Stimulated activated CD8-positive, alpha-beta memory T cell treated with anti-CD3 and anti-CD28 coated beads, Interleukin-7, amount 100 ng/mL, for 24 hours (primary cell): ENCODE measurements at places on chromosomes 1 and 21.
A peak's percentile ranks its signal among the peaks of the same experiment; 100 is the strongest.

- no peak for DNase-seq
These were observed 51.7 kb upstream of the ACADM start for GRCh38 chr1:75672528-75673393.

GRCh38 chr1:228901936-228902681 is 166.8 kb downstream of the RHOU start:
- DNase-seq = no peak

GRCh38 chr1:14262637-14263036 is 335.8 kb upstream of the KAZN start:
- DNase-seq = no peak

- DNase-seq = no peak
These were observed 36.5 kb downstream of the GIPC2 start for GRCh38 chr1:78081980-78082860.

DNA sequence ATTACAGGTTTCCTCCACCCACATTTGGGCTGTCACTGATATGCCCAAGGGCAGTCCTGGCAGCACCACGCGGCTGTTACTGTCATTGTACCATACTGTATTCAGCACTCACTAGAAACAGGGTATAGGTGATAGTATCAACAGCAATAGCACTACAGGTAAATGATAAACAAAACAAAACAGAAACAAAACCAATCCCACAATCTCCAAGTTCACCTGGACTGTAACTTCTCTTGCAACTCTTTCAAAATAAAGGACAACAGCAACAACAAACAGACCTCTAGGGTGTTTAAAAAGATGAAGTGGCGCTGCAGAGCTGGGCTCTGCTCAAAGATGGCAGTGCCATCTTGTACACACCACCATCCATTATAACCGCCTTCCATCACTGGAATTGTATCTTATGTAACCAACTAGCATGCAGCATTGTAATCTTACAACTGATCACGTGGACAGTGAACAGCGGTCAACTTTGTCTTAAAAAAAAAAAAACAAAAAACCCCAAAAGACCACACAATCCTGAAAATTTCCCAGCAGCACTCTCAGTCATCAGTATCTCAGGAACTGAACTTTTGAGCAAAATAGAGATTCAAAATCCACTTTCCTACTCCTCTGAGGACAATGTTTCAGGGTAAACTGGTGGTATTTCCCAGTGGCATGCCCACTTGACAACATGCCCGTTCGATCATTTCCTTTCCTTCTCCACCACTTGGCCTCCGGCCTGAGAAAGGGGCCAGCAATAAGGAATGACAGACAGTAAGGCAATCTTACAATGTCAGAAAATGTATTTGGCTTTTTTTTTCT is 3.8 kb downstream of the IRF2BP2 start:
- DNase-seq = no peak

GRCh38 chr21:35343046-35343819 is 294.1 kb upstream of the RUNX1 start:
- no peak for DNase-seq

DNA sequence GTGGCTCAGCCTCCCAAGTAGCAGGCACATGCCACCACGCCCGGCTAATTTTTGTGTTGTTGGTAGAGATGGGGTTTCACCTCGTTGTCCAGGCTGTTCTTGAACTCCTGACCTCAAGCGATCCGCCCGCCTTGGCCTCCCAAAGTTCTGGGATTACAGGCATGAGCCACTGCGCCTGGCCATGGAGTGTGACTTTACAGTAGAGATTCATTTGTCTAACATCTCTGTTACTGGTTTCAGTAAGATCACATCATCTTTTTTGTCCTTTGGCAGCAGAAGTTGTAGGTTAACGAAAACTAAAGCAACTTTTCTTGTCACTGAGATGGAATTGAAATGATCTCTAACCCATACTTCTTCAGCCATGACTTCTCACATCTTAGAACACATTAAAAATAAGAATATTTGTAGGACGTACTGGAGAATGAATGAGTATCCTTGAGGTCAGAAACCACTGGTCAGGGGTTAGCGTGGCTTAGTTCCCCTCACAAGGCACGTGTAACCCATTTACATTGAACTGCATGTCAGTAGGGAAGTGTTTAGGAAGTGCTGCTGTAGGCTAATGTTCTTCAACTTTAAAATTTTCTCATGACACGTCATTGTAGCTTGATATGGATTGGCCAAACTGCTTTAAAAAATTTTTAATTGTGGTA is 75.9 kb downstream of the CAMTA1 start:
- DNase-seq = no peak

- no peak for DNase-seq
These were observed 48.7 kb upstream of the ACTL8 start for GRCh38 chr1:17706445-17706844.

- no peak for DNase-seq
These were observed 55.0 kb upstream of the ZNF644 start for GRCh38 chr1:91076834-91077233.

DNA sequence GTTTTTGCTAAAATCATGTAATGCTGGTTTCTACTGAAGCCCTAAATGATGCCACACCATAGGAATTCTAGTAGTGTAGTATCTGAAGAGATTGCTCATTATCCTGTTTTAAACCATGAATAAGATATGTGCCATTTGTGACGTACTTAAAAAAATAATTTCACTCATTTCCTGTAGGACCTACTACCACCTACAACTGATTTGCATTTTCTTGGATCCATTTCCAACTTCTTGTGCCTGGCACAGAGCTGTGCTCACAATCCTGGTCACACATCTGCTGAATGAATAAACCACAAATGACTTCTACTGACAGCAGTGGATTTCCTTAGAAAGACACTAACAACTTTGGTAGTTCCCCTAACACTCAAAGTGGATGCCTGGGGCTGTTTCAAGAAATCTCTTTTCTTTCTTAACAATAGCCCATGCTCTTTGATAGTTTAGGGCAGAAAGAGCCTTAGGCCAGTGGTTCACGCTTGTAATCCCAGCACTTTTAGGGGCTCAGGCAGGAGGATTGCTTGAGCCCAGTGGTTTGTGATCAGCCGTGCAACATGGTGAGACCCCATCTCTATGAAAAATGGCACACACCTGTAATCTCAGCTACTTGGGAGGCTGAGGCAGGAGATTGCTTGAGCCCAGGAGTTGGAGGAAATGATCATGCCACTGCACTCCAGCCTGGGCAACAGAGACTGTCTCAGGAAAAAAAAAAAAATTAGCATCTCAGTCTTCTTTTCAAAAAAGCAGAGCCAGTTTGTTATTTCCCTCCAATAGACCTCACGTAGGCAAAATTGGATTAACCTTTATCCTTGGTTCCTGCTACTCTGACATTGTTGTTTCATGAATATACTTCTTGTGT is 13.0 kb upstream of the BATF3 start:
- DNase-seq = no peak

DNA sequence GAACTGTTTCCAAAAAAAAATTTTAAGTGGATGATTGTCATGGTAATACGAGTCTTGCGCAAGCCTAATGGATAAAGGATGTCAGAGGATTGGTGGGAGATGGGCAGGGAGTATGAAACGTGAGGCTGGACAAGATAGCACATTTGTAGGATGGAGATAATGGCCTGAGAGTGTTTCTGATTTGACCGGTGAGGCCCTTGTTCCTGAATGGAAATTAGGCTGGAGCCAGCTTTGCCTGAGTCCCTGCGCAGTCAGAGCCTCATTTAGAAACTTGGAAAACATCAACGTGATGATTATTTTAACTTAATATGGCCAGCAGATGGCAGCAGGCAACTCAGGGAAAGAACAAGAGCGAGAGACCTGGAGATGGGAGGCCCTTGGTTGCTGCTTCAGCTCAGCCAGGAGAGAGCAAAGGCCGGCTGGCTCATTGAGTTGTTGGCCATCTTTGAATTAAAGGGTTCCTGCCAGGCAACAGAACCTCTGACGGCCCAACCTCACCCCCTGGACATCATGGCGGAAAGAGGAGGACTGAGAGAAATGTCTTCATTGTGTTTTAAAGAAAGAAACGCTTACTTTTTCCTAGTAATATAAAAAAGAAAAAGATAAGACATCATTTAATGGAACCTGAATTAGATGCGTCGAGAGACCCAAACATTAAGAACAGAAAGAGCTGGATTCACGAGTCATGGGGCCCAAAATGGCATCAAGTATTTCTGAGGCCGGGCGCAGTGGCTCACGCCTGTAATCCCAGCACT is 80.3 kb downstream of the SELENOF start:
- peak; percentile 6 for DNase-seq

- DNase-seq = no peak
These were observed 38.6 kb upstream of the CHRM3 start for GRCh38 chr1:239347776-239348175.

GRCh38 chr1:47919113-47919833 is 77.9 kb downstream of the TRABD2B start:
- no peak for DNase-seq

DNA sequence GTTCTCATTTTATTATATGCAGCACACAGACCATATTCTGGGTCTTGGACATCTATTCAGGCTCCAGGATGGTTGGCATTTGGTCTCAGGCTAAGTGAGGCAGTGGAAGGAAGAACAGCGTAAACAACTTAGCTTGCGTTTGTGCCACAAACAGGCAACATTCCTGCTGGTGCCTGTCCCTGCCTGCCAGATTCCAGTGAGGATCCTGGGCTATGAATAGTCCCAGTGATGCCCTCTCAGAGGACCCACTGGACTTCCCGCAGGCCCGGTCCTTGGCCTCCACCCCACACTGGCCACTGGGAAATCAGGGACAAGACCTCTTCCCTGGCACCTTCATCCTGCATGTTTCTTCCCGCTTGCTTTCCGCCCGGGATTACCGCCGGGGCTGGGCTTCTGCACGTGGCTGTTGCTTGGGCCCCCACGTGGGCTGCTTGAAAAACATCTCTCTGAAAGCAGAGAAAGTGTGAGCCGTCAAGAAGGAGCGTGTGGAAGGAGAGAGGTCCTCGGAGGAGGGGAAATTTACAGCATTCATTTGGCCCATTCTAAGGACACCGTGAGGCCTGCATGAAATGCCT is 145.1 kb upstream of the WNT4 start:
- no peak for DNase-seq

DNA sequence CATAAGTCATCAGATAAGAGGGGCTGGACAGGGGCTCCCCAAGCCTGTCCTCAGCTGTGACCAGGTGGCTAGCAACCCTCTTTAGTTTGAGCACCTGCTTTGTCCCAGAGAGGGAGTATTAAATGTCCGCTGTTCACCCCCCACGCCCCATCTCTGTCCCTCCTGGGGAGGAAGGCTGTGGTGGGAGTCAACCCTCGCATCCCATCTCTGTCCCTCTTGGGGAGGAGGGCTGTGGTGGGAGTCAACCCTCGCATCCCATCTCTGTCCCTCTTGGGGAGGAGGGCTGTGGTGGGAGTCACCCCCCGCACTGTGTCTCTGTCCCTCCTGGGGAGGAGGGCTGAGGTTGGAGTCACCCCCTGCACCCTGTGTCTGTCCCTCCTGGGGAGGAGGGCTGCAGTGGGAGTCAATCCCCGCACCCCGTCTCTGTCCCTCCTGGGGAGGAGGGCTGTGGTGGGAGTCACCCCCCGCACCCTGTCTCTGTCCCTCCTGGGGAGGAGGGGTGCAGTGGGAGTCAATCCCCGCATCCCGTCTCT is 72.6 kb upstream of the ABCG1 start:
- no peak for DNase-seq

DNA sequence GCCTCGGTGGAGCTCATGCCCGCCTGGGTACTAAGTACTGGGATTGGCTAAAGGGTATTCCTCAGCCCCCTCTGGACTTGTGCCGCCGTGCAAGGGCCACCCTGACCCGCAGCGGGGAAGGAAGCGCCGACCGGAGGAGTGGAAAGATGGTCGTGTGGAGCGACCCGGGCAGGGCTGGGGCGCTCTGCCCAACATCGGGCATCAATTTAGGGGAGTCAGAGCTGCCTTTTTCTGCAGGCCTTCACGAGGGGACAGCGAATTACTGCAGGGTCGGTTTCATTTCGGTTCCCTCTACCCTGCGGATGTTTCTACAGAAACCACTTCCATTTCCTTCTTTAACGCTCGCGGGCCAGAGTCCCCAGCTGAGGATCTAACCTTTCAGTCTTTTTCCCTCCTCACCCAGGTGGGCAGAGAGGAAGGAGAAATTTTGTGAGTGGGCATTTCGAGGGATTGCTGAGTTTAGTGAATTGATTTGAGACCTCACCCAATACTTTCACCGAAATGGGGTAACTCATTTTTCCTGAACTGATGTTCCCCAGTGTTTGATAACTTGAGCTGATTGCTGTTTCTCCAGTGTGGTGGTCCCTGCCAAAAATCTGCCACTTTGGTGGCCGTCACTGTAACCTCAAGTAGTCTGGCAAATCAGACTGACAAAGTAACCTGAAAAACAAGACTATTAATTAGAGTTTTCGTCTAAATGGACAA is 1.1 kb downstream of the TOR1AIP1 start:
- DNase-seq = no peak

GRCh38 chr1:1357871-1358432 is 403 bp downstream of the MXRA8 start:
- no peak for DNase-seq

DNA sequence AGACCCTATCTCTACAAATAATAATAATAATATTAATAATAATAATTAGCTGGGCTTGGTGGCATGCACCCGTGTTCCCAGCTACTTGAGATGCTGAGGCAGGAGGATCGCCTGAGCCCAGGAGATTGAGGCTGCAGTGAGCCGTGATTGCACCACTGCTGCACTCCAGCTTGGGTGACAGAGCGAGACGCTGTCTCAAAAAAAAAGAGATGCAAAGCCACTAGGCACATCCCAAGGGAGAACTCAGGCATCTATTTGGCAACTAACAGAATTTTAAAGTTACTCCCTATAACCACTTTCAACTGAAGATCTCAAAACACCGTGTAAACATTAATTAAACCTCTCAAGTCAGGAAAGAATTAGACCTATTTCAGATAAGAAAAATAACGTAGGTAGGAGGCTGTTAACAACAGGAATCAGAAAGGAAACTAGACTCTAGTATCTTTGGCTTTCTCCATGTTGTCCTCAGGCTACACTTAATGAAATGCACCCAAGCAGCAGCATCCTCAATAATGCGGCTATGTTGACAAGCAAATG is 3.7 kb downstream of the RNF19B start:
- no peak for DNase-seq

GRCh38 chr1:31860581-31860980 is 44.8 kb upstream of the SPOCD1 start:
- DNase-seq = no peak
